ENCODE measurements at places on chromosomes 12 and 14.

- DNase-seq, result no peak
These were observed 87.5 kb downstream of the SPTB start for GRCh38 chr14:64792231-64792630.

DNA sequence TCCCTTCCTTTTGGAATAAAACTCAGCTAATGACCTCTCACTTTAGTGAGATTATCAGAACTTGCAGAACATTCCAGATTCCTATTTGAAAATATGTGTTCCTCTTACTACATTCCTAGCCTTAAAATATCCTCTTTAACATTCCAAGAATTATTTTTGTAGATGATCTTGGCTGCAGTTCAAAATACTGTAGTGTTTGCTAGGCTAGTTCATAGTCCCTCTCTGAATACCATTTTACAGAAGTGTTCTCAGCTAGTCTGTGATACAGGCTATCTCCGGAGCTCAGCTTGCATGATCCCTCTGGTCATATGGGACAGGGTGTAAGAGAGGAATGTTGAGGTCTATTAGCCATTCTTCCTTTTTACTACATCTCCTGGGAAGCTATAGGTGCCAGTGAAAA lies 17.6 kb upstream of the GPR33 start:
- DNase-seq, result no peak

DNA sequence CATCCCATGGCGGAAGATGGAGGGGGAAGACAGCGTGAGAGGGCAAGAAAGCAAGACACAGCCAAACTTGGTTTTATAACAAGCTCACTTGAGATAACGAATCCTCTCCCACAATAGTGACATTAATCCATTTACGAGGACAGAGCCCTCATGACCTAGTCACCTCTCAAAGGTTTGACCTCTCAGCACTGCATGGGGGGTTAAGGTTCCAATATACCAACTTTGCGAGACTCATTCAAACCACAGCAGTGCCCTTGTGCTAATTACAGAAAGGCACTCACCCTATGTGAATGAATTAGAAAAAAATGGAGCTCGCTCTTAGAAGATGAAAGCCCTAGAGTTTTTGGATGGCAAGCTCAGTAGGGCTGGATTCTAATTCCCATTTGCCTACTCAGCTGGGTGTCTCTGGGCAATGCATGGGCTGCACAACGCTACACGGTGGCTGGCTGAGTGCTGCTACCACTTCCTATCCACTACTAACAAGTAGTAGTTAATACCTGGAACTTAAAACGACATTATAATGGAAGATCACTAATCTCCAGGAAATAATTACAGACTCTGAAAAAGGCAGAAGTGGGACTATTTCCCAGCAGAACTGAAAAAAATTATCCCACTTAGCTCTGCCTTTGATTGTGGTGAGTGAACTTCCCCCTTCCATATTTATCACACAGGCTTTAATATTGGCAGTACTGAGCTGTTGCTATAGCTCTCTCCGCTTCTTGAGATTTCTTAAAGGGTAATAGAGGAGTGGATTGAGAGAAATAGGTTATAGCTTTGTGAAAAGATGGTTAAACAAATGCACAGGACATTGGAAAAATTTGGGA lies 27.5 kb downstream of the TESPA1 start:
- no peak for DNase-seq

DNA sequence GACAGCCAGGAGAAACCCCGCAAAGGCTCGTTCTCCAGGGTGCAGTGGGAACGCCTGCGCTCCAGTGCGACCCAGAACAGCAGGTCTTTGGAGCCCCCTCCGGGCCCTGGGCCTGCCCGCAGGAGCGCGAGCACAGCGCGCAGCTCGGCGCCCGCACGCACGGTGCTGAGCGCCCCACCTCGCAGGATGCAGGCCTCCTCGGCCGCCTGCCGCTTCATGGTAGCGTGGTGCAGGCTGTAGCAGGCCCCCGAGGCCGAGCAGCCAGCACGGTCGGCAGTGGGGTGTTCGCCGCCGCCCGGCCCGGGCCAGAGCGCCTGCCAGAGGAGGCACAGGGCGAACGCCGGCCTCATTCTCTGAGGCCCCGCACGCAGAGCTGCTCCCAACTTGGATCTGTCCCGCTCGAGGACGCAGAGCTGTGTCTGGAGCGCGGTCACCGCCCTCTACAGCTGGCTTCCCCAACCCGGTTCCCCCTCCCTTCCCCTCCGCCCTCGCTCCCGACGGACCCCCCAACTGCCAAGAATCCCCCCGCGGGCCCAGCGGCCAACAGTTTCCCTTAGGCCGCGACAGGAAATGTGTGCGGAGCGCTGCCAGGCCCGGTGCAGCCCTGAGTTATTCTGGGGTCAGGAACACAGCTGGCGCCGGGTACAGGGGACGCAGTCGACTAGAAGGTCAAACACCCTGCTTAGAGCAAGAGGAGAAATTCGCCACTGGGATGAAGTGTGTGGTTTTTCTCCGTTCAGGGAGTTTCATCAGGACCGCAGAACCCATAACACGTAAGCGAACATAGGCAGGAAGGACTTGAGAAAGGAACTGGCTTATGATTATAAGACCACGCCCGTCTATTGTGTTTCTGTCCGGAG lies at the start of gene CLEC14A:
TSS of gene CLEC14A (minus strand) at position 421 of the 860 bp plus-strand sequence. CDS start at position 350, 71 bp downstream.
- DNase-seq, result no peak

DNA sequence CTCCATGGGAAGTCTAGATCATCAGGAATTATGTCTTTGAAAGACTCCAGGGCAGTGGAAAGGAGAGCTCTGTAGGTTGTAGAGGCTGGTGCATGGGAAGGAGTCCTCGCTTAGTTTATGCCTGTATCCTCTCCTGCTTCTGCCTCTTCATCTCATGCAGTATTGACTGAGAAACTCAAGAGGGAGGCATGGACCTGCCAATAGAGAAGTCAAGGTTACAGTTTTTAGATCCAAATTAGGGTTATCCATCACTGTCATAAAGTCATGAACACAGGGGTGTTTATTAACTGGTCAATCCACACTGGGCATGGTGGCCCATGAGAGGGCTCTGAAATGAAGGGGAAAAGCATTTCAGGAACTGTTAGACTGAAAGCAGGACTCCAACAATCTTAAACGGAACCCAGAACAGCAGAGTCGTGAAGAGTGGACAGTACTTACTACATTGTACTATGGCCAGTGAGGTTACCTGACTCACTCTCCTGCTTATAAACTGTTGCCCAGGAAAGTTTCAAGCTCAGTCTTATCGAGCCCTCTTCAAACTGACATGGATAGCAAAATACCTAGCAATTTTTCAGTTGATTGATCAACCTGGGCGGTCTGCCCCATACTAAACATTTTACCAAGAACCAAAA lies 30.1 kb upstream of the DHRS7 start:
- peak; percentile 16 for DNase-seq

DNA sequence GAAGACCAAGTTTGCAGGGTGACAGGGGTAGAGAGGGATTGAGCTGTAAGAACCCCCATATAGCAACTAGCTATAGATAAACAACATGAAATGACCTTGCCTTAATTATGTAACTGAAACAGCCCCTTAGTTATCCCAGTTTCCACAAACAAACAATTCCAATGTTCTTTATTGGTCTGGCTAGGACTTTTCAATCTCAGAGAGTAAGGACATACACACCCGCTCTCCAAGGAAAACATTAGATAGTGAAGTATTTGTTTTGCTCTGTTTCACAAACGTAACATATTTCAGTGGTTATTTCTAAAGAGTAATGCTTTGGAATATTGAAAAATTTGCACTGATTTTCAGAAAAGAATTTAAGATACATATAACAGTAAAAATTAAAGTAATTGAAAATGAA lies 51.6 kb upstream of the GTF2A1 start:
- DNase-seq, result no peak

GRCh38 chr12:106794369-106794768 lies 19.9 kb downstream of the RIC8B start:
- peak; percentile 11 for DNase-seq

GRCh38 chr12:693934-694533 lies 30.8 kb upstream of the NINJ2 start:
- DNase-seq, result no peak

GRCh38 chr12:92601176-92601575 lies 101.6 kb upstream of the PLEKHG7 start:
- DNase-seq, result no peak

- DNase-seq, result no peak
These were observed 110.5 kb downstream of the ERGIC2 start for GRCh38 chr12:29270446-29270845.

- no peak for DNase-seq
These were observed 337.9 kb upstream of the KITLG start for GRCh38 chr12:88918161-88918560.

DNA sequence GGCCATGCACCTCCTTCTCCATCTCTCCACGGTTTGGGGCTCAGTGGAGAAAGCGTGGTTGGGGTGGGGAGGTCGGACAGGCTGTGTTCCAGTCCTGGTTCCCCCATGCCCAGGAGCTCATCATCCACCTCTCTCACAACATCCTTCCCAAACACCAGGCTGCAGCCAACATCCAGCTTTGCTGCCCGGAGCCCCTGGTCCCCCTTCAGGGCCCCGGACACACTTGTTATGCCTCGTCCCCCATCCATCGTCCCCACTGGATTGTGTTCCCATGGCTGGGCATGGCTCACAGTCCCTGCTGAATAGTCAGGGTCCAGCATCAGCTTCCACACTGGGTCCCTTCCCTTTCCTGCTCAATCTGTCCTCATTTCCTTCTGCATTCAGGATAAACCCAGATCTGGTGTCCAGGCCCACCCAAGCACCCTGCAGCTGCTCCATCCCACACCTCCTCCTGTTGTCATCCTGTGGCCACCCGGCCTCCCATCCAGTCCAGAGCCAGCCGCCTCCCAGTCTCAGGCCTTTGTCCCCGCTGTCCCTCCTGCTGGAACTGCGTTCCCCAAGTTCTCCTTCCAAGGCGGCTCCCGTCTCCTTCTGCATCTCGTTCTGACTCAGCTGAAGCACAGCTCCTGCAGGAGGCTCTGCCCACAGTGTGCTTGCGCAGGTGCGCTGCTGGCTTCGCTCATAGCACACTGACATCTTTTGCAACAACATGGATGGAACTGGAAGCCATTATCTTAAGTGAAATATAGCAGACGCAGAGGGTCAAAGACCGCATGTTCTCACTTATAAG lies 211.4 kb upstream of the RTL1 start:
- DNase-seq, result no peak

DNA sequence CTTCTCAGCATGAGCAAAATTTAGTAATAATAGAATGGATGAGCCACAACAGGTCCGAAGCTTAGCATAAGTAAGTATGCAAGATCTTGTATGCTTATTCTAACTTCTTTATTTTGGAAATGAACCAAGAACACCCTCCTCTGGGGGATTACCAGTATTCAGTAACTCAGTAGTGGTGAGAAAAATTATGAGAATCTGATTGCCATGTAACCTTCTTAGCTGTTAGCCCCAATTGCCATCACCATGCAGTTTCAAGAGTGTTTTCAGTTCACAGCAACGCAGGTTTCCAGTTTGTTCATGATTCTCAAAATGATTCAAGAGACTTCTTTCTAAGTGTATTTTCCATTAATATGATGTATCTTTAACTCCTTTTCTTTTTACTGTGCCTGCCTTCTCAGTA lies 1507.6 kb upstream of the SEL1L start:
- DNase-seq, result no peak

DNA sequence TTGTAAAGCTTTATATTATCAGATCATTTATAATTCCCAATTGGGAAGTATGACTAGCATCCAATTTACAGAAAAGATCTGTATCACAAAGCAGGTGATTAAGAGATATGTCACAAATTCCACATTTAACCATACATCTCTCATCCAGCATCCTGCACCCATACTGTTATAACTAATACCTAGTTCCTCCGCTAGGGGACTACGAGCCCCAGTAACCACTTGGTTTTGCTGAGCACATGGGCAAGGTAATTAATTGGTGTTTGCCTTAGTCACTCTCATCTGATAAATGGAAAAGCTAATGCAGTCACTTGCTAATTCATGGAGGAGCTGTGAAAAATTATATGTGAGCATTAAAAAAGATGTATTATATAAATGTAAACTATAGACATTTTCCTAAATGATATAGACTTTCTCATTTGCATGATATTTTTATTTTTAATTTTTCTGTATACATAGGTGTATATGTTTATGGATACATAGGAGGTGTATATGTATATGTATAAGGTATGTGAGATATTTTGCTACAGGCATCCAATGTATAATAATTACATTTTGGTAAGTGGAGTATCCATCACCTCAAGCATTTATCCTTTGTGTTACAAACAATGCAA lies 1031.8 kb downstream of the GALC start:
- peak; percentile 17 for DNase-seq

- DNase-seq, result no peak
These were observed 13.0 kb downstream of the ZBTB39 start for GRCh38 chr12:56993346-56993745.

GRCh38 chr14:90299408-90299807 lies 32.3 kb downstream of the NRDE2 start:
- no peak for DNase-seq

- DNase-seq, result no peak
These were observed 3.0 kb upstream of the FNTB start for GRCh38 chr14:64983439-64984310.

- no peak for DNase-seq
These were observed 1.2 kb downstream of the ZNF410 start for GRCh38 chr14:73887694-73888459.

DNA sequence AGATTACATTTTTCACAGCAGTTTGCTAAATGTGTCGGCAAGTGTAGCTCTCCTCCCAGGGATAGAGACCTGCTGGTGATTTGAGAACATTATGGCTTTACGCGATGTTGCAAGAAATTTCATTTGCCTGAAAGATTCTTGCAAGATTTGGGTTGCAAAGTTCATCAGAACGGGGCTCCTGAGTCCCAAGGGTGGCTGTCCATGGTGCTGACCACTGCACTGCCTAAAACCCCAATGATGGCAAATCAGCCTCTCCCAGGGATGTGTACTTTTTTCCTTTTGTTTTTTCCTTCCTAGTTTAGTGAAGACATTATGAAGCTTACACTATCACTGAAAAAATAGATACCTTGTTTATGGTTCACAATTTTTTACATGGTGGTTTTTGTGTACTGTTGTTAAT lies 85.4 kb downstream of the WSCD2 start:
- peak; percentile 66 for DNase-seq

- DNase-seq, result no peak
These were observed 12.4 kb downstream of the HDAC7 start for GRCh38 chr12:47807338-47807737.

DNA sequence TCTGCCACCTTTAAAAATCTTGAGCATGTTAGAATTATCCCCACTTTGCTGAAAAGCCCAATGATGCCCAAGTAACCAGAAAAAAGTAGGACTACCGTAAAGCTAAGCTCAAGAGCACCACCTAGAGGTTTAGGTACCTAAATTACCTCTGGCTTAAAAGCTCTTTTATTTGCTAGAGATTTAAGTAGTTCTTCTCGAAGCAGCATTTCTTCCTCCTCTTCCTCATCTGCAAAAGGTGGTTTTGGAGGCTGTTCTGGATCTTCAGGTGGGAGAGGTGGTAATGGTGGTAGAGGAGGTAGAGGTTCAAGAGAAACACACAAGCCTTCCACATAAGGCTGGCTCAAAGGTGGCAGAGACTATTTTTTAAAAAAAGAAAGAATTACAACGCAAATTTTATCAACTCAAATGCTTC lies 26.9 kb downstream of the ZFC3H1 start:
- DNase-seq, result peak; percentile 48

- no peak for DNase-seq
These were observed 57.3 kb downstream of the PLEKHG3 start for GRCh38 chr14:64761441-64762043.
